Left colon (tissue), 2 donors: ENCODE measurements at places on chromosomes 1 and 21. TPM values are rescaled to one million over a fixed set of nuclear protein-coding genes. Genes with fewer than 3 reads are reported as not detected.

- DNase-seq = no peak
These were observed 203.0 kb upstream of the USP25 start for GRCh38 chr21:15526798-15527197.

GRCh38 chr1:156929596-156930238 is 9.3 kb downstream of the LRRC71 start:
- DNase-seq = no peak

DNA sequence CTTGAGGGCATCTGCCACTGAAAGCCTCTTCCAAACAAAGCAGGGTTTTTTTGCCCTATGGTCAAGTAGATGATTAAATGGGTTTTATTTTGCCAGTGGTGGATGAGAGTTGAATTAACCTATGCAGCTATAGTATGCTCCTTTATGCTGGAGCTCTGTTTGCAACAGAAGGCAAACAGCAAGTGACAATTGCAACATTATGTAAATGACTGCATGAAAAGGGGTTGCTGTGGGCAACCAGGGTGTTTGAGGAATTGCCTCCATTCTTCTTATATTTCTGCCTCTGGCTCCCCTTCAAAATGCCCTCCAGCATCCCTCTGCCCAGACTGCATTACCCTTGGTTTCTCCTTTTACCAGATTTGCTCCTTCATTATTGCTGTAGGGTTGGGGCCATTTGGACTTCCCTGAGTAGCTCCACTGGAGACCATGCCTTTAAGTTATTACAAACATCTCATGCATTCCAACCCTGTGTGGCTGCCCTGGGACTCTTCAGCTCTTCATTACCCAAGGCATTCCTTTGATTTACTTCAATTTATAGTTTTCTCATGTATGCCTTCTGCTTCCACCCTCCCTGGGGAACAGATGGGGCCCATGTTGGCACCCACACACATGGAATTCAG is 398.4 kb downstream of the PRDM2 start:
- no peak for DNase-seq

DNA sequence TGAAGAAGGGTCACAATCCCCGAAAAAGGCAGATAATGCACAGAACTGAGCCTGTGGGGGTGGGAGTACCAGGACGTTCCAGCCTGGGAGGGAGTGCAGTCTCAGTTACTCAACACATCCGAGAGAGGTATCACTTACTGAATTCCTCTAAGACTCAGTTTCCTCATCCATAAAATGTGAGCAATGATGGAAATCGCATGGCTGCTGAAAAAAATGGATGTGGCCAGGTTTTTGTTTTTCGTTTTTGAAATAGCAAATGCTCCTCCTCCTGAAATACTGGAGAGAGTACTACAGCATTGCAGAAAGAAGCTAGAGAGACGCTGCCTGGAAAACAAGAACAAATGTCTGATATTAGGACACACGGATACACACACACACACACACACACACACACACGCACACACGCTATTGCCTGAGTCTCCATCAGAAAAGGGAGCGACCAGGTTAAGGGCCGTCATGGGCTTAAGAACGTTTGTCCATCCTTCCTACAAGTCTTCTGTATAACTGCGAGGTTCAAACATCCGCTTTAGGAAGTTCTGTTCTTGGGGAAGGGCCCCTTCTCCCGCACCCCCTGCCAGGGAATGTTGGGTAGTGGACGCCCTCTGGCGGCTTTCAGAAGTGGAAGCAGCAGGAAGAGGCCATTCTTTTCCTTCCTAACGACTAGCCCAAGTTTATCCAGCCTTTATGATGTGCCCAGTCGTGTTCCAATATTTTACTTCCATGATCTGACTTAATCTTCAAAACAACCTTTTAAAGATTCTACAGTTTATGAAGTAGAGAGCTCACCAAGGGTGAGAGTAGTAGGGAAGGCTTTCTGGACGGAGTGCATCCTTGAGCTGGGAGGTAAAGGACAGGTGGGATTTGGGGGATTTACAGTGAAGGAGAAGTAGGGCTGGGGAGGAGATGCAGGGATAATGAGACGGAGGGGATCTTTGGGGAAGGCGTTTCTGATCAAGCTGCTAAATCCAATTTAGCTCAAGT is 699 bp upstream of the NES start:
- peak; percentile 63 for DNase-seq

The VSIG8 gene
- not detected for total RNA-seq

DNA sequence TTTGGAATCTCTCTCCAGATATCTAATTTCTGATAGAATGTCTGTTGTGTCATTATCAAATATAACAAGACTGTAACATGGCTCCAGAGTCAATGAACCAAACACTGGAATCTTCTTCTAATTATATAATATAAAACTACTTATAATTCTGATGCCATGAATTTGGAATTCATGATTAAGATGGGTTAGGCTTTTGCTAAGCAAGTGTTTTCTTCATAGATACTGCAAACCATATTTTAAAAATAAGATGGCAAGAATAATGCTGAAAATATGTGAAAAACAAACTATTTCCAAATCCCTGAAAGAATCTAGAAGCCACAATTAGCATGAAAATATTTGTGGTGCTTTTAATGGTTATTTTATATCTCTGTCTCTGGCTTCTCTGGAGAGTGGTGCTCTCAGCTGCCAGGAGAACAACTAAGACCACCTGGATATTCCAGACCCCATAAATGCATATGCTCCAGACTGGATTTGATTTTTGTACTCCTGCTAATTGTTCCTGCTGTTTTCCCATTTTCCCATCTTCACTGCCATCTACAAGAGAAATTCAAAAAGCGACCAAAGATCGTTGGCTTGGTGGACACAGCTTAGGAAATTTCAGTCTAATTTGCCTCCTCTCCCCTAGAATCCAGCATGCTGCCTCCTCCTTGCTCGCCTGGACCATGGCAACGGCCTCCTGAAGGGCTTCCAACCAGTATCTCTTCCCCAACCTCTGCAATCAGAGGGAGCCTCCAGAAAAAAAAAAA is 418.9 kb downstream of the SETD4 start:
- DNase-seq = no peak

DNA sequence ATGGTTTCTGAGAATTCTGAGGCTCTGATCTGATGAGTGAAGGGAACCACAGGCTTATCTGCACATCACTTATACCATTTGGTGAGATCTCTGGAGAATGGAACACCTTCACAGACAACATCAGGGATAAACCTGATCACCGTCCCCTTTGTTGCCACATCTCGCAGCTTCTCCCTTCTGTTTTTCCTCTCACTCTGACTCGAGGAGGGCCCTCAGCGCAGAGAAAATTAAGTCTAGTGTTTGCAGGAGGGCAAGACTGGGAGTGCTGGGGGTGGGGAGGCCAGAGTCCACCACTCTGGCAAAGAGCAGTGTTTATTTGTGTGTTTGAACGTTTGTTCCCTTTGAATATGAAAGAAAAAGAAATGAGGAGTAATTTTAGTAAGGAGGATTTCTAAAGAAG is 29.0 kb upstream of the BATF3 start:
- peak; percentile 25 for DNase-seq

DNA sequence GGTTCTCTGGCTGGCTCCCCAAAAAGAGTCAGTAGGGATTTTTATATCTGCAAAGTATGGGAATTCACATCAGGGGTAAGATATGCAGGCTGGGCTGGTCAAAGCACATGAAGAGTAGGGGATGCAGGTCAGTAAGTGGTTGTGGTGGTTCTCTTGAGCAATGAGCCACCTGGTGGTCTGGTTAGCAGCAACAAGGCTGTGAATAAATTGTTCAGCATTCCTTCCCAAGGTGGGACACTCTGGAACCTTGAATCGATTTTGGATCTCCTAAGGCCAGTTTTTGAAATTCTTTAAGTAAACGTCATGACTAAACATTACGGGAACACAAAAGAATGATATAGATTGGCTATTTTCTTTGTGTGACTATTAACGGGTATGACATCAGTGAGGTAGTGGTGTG is 563.0 kb upstream of the NEGR1 start:
- no peak for DNase-seq
